ENCODE measurements at places on chromosomes 16 and 17.
A peak's percentile ranks its signal among the peaks of the same experiment; 100 is the strongest.

DNA sequence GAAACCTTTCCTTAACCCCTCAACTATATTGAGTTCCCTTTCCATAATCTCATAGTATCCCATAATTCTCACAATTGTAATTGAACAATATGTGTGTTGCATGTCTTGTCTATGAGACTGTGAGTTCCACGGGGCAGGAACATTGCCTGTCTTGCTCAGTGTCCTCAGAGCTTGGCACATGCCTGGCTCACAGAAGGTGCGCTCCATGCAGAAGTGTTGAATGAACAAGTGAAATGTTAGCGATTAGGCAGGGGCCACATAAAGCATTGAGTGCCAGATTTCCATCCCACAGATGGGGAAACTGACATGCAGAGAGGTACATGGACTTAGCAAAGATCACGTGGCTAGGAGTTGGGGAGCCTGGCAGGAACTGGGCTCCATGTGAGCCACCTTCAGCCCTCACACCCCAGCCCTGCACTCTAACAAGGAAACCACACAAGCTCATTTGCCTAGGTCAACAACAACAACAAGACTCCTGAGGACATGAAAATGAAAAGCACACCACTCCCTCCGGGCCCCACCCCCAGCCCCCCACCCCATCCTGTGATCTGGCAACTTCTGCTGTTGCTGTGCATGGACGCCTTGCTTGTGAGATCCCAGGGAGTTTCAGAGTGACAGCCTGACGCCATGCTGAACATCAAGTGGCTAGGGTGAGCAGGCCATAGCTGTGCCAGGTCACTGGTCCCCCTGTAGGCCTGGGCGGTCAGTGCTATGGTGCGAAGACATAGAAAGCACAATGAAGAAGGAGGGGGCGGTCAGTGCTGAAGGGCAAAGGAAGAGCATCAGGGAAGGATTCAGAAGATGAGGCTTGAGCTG is 5.0 kb downstream of the PIK3R5 start:
- ATAC-seq, result no peak

GRCh38 chr16:27285676-27286196 is 17.2 kb upstream of the NSMCE1 start:
- no peak for ATAC-seq

GRCh38 chr17:80445007-80445725 is 30.2 kb downstream of the ENDOV start:
- no peak for ATAC-seq

DNA sequence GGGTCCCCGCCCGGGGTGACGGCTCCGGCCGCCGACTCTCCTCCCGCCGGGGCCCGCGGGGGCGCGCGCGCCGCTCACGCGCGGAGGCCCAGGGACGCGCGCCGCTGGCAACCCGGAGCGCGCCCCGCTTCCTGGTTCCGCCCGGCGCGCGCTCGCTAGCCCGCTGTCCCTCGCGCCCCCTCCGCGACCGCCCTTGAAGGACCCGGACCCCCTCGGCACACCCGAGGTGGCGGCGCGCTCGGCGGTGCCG is at the start of gene STAT5B:
STAT5B (minus strand) TSS at position 33 of the 250 bp plus-strand sequence. CDS start 44,264 bp downstream, outside the sequence.
- ATAC-seq, result peak; percentile 10

DNA sequence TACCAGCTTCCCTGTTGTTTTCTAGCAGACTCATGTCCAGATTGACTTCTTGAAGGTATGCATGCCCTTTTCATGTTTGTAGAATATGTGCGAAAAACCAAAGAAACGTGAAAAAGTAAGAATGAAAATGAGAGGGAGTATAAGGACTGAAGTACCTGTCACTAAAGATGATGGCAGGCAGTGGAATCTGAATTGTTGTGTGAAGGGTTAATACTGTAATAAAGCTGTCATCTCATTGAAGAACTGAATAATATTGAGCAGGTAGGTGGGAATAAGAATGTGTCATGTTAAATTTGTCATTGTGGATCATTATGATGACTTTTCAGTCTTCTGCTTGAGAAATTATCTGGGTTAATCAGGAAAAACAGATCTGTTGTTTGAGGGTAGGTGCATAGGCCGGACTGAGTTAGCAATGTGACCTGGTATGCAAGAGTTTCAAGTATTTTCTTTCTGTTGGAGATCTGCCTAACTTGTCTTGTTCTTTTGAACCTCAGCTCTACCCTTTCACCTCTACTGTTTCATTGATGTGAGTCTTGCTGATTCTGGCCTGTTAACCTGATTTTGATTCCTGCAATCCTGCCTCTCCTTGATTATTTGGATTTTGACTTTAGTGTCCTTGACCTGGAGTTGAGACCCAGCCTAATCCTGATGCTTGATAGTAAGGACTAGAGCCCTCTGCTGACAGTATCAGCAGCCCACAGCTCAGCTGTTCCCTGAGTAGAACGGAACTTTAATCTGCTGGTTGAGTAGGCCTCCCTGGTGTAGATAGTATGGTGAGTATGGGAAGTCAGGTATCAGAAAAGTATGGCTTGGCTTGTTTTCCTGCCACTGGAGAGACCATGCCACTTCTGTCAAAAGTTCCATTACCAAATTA is 64.6 kb downstream of the MAP2K4 start:
- no peak for ATAC-seq

DNA sequence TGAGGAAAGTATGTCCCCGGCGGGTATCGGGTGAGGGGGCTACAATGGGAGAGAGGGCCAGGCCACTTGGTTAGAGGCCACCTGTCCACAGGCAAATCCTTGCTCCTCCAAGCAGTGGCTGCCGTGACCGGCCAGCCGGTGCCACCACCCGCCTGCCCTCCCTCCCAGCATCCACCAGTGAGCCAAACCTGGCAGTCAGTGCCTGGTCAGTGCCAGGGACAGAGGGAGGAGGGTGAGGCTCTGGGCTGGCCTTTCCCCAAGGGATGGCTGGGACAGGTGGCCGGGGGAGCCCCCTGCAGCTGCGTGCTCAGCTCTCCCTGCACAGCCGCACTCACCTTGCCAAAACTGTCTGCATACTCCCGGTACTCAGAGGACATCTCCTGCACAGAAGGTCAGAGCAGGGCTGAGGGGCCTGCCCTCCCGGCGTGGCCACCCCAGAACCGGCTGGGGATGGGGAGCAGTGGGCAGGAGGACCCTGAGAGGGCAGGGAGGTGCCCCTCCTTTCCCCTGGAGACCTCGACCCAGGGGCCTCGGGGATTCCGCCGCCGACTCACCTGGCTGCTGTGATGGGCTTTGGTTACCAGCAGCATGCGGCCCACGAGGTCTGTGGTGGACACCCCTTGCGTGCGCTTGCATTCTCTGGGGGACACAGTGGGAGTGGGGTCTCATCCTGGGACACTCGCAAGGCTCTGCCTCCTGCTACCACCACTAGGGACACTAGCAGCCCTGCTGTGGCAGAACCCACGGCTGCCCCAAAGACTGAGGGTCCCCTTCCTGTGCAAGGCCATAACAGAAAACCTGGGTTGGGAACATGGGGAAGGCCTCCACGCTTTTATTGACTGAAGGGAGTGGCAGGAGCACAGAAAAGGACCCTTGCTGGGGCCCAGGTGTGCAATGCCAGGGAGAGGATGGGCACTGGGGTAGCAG is 3.7 kb downstream of the PCYT2 start:
- no peak for ATAC-seq

DNA sequence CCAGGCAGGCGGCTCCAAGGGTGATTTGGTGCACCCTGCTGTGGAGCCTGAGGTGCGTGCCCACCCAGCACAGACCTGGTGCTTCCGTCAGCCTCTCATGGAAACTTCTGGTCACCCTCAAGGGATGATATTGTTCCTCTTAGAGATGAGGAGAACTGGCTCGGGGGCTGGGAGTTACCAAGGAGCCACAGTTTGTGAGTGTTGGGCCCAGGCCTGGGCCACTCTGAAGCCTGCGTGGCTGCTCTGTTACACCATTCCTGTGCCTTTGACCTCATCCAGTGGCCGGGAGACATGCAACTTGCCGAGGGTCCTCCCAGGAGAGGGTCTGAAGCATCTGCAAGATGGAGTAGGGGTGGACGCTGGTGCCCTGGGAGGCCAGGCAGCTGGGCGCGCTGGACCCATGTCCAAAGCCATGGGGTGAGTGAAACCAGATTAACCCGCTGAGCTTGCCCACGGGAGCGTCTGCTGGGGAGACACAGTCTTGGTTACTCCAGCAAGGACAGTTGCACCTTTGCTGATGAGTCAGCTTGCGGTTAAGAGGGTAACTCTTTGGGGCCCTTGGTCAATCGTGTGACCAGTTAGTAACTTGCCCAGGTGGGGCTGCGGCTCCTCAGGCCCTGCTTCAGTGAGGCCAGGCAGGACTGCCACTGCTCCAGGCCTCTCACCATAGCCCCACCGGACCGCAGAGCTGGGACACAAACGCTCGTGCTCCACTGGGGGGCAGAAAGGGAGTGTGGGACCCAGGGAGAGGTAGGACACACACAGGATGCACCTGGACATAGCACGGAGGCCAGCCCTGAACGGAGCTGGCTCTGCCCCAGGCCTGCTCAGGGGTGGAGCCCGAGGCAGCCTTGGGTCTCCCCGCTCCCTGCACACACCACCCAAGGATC is 7.5 kb downstream of the C16orf90 start:
- no peak for ATAC-seq

- peak; percentile 3 for ATAC-seq
Observed at GRCh38 chr17:1577583-1578013, 15.0 kb upstream of the PITPNA start.

GRCh38 chr16:68093816-68094613 is 8.8 kb downstream of the NFATC3 start:
- ATAC-seq, result peak; percentile 90

GRCh38 chr16:678209-678857 is 1.9 kb upstream of the STUB1 start:
- no peak for ATAC-seq

- ATAC-seq, result no peak
Observed at GRCh38 chr16:35794896-35795295, 2335.5 kb downstream of the TP53TG3F start.

GRCh38 chr17:50462446-50462845 is 6.2 kb downstream of the CHAD start:
- ATAC-seq, result no peak

DNA sequence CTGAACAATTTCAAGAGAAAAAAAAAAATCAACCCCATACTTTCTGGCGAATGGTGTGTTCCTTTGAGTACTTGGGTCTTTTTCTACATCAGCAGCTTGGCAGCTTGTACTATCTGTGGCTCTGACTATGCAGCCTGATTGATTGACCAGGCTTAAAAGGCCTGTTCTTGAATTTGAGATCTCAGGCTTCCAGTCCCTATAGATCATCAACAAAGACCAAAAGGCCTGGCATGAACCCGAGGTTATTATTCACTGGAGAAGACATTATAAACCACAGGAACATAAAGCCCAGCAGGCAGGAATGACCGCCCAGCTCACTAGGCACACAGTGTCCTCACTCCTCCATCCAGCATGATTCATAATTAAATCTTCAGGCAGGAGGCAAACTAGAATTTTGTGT is 32.1 kb upstream of the CDH3 start:
- no peak for ATAC-seq

GRCh38 chr16:26987597-26988010 is 79.1 kb upstream of the C16orf82 start:
- ATAC-seq, result no peak

DNA sequence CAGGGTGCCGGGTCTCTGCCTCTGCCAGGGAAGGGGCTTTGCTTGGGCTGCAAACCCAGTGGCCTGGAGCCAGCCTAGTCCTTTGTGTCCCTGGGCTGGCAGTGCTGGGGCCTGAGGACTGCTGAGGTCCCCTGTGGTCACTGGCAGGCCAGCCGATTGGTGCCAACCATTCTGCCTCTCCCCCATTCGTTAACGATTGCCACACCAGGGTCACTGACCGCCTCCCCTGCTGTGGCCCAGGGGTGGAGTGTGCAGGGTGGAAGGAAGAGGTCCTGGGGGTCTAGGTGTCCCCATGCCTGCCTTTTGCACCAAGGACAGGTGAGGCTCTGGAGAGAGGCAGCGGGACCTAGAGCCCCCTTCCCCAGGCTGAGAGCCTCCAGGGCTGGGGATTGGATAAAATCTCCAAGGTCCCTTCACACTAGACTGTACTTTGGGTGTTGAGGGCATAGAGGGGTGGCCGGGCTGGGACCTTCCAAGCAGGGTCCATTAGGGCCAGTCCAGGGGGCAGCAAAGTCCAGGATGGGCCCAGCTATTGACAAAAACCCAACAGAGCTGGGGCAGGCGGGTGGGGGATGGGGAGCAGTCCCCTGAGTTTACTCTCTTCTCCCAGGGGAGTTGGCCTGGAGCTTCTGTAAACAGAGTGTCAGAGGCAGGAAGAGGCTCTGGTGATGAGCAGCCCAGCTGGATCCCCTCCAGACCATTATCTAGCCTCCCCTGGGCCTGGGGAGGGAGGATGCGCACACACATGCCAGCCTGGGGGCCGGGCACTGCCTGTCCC is 1.1 kb downstream of the VASN start:
- ATAC-seq, result peak; percentile 33
